ENCODE measurements at places on chromosomes 12 and 14.

- no peak for DNase-seq
Measured at GRCh38 chr12:77786675-77787074, 44.0 kb upstream of the NAV3 start.

GRCh38 chr14:50064993-50065392 lies 51.4 kb downstream of the VCPKMT start:
- no peak for DNase-seq

DNA sequence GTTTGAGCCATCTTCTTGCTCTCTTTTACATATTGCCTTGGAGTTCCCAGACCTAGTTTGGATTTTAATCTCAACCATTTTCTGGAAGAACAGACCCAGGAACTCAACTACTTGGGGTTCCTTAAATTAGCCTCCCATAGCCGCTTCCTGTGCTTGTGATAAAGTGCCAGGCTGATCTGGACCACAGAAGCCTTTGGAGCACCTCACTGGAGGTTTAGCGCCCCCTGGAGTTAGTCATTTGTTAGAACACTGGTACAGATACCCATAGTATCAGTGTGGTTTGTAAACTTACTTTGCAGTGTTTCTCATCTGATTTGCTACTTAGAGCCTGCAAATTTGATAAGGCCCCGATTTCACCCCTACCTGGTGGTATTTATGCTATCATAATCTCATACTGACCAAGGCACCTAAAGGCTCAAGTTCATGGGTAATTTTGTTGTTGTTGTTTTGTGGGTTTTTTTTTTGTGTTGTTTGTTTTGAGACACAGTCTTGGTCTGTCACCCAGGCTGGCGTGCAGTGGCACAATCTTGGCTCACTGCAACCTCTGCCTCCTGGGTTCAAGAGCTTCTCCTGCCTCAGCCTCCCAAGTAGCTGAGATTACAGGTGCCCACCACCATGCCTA lies 3.7 kb downstream of the UNC119B start:
- DNase-seq = peak; percentile 60

GRCh38 chr12:32970465-32971110 lies 74.0 kb upstream of the PKP2 start:
- DNase-seq = no peak

- DNase-seq = no peak
Measured at GRCh38 chr12:107243341-107243740, 150.0 kb upstream of the CRY1 start.

DNA sequence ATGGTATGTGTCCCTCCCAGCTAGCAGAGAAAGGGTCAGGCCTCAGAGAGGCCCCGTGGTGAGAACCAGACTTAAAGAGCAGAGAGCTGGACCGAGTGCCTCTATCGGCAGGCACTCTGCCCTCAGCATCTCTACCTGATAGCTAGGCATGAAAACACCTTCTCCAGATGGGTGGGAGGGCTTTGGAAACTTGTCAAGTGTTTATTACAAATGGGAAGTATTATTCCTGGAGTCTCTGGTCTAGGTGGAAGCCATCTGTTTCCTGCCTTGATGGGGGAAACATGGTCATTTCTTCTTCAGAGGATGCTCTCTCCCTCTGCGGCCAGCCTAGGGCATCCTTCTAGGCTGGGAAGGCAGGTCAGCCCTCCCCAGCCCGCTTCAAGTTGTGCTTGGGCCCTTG lies 2.3 kb downstream of the TMEM63C start:
- DNase-seq = no peak

GRCh38 chr12:4540638-4541037 lies 1.9 kb downstream of the RAD51AP1 start:
- no peak for DNase-seq
